ENCODE measurements at places on chromosomes 5 and 9. TPM values are rescaled to one million over a fixed set of nuclear protein-coding genes. Genes with fewer than 3 reads are reported as not detected.

Gene IFNA13
- total RNA-seq, result not detected

Gene ANKRD34B
- total RNA-seq, result not detected

Gene SPINK6
- not detected for total RNA-seq

Gene SLC34A1
- not detected for total RNA-seq

Gene IDNK
- total RNA-seq, result 4.5 TPM

Gene UNC13B
- total RNA-seq, result 0.51 TPM

Gene IARS1
- 234 TPM for total RNA-seq

Gene IL7R
- total RNA-seq, result 64.1 TPM

Gene HCN1
- not detected for total RNA-seq

- no peak for DNase-seq
Observed at GRCh38 chr9:17832812-17833211, 253.9 kb downstream of the SH3GL2 start.

- DNase-seq, result no peak
Observed at GRCh38 chr9:133634081-133634691, 2.0 kb upstream of the DBH start.

DNA sequence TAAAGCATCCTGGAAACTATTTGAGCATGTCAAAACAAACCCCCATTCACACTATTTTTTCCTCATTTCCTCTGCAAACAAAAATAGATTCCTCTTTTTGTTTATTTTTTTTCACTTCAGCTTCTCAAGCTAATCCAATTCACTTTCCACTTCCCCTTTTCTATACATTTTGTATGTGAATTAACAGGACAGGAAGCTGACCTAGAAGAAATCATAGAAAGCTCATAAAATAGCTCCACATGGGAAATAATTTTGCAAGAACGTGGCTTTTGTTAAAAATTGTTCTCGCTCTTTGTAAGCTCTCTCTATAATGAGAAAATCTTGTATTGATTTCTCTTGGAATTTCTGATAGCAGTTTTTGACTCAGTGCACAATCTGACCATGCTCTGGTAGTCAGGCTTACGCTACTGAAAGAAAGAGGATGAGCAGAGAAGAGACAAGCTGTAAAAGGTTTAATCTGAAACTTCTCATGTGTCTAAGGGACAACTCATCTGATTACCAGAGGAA, 215.8 kb downstream of the ADAMTS12 start:
- no peak for DNase-seq

DNA sequence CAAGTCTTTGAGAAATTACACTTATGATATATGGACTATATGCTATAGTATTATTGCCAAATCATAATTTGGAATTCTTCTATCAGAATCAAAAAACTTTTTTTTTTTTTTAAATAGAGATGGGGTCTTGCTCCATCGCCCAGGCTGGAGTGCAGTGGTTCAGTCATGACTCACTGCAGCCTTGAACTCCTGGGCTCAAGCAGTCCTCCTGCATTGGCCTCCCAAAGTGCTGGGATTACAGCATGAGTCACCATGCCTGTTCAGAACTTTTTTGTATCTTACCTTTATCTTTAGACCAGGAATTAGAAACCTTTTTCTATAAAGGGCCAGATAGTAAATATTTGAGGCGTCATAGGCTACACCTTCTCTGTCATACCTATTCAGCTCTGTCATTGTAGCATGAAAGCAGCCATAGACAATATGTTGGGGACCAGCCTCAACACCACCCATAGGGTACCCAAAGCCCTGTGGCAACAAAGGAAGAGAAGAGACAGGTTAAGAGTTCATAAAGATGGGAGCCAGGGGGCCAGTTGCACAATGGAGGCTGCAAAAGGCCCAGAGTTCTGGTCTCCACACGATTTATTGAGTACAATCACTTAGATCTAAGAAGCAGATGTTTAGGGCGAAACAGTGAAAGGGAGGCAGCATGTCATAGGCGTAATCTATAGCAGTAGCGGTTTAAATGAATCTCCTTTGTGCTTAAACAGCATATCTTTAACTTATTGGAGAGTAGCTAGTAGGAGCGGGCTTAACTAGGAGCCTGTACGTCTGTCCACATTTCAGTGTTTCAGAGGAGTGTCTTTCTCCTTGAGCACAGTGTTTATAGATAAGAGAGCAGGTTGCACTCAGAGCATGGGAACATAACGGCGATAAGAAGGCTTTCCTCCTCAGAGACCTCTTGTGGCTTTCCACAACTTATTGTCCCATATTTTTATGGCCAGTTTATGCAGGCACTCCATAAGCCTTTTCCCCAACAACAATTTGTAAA, 12.5 kb downstream of the ECM2 start:
- DNase-seq, result no peak

DNA sequence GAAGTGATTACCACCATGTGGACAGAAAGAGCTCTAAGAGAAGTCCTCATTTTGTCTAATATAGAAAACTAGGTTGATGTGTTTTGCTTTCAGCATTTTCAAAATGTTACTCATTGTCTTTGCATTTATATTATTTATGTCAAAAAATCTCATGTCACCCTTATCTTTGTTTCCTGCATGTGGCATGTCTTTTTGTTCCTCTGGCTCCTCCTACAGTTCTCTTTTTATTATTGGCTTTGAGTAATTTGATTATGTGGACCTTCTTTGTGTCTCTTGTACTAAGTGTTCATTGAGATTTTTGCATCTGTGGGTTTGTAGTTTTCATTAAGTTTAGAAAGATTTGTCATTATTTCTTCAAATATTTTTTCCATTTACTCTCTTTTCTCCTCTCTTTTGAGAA, 58.8 kb downstream of the GNG10 start:
- DNase-seq, result no peak

DNA sequence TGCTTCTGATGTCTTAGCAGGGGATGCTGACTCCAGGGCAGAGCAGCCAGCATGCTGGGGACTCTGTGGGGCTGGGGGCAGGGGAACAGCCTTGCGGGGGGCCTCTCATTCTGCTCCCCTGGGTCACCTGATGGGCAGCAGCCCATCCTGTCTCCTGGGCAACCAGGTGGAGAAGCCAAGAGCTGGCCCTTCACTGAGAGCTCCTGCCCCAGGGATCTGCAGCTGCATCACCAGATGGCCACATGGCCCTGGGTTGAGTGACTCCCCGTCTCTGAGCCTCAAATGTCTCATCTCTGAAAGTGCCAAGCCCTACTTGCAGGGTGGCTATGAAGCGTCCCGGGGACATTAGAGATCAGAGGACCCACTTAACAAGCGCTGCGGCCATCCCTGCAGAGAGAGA, 49.1 kb downstream of the LRSAM1 start:
- no peak for DNase-seq

DNA sequence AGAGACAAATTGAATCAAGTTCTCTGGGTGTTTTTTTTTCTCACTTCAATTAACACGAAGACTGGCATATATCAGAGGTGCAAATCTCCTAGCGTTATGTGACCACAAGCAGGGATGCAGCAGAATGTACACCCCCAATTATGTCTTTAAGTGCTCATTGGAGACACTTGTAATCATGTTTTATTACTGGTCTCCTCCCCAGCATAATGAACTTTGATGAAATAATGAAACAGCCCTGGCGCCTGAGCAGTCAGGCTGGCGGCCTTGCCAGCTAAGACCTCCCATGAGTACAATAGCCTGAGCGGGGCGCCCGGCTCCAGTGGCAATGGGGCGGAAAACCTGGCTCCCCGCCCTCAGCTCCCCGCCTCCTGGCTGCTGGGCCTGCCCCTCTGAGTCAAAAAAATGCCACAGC, 209.4 kb upstream of the MSX2 start:
- no peak for DNase-seq

GRCh38 chr9:89541798-89542197, 43.9 kb upstream of the SEMA4D start:
- no peak for DNase-seq

DNA sequence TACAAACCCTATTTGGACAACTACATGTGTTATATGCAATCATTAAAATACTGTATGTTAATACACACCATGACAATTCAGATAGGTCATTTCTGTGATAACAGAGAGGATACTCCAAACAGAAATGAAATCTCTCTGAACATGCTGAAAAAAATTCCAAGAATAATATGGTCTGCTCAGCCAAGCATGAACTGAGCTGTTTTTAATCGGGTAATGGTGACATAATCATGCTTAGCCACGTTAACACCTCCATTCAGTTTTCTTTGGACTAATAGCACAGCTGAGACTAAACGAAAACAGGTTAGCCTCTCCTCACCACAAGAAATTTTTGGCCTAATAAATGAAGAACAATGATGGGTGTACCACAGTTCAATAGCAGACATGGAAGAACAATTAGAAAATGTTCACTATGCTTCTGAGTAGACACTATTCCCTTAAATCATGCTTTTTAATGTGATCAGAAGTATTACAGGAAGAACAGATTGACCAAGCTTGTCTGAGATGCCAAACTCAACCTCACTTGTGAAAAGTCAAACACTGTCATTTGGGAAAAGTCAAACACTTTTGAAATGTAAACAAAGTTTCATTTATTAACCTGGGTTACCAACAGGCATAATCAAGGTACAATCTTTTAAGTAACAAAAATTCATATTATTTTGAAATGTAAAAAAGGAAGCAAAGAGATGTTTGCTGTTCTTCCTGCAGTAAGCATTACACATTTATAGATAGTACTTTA, 19.4 kb downstream of the RAB14 start:
- no peak for DNase-seq

DNA sequence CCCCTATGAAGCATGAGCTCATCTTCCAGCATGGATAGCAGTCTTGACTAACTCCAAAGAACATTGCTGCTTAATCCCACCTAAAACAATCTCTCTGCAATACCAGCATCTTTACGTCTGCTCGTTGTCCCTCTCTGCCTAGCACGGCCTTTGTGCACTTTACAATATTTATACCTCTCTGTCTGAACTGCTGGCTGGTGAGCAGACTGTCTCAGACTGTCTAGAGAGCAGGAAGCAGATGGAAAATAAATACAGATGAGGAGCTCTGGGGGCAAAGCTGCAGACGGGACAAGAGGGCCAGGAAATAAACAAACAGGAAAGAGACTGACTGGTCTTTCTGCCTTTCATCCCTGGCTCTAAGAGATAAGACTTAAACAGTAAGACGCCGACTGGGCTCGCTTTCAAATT, 224.8 kb downstream of the ENC1 start:
- no peak for DNase-seq

GRCh38 chr9:26301659-26302058, 590.9 kb downstream of the CAAP1 start:
- no peak for DNase-seq

- DNase-seq, result no peak
Observed at GRCh38 chr5:16619136-16619535, 2.3 kb upstream of the RETREG1 start.

GRCh38 chr5:95818181-95819147, 4.1 kb downstream of the GLRX start:
- peak; percentile 71 for DNase-seq

DNA sequence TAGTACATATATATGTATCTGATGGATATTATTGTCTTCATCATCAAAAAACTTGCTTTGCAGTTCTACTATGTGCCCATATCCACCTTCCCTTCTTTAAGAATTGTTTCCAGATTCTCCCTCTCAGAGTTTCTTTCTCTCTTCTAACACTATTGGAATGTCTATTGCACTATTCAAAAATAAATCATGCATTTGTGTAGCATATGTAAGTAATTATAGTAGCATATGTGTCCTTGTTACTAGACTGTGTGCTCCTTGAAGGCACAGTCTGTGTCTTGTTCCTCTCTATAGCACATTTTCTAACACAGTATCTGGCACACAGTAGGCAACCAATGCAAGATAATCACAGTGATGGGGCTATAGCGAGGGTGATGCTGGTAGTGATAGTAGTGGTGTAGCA, 43.4 kb upstream of the TRIM32 start:
- DNase-seq, result no peak

GRCh38 chr5:32713770-32714381, 2.8 kb downstream of the NPR3 start:
- DNase-seq, result no peak

- peak; percentile 83 for DNase-seq
Observed at GRCh38 chr5:68460147-68460798, 244.7 kb downstream of the PIK3R1 start.

- DNase-seq, result no peak
Observed at GRCh38 chr9:124602204-124602603, 95.0 kb upstream of the NR5A1 start.

GRCh38 chr9:93183663-93184431, at the start of gene WNK2:
WNK2 (plus strand) TSS chr9:93184139; CDS start chr9:93184930, 791 bp downstream.
- DNase-seq, result peak; percentile 89

GRCh38 chr9:80843028-80843427, 846.3 kb downstream of the TLE1 start:
- no peak for DNase-seq

GRCh38 chr9:77488439-77489126, 159.5 kb downstream of the GNA14 start:
- DNase-seq, result peak; percentile 61

DNA sequence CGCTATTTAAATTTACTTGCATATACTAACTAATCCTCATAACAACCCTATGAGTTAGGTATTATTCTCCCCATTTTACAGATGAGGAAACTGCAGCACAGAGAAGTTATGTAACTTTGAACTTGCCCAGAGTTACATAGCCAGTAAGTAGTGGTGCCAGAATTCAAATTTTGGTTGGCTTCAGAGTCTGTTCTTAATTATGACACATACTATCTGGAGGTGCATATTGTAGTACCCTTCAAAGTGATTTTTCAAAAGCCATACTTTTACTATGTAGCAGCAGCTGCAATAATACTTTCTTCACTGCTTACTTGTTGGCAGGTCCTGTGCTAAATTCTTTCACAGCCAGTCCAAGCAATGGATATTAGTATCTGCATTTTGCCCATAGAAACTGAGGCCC, 16.4 kb downstream of the MAN2A1 start:
- no peak for DNase-seq
